ENCODE measurements at places on chromosomes 3 and 15.

- DNase-seq: no peak
Measured at GRCh38 chr3:177693616-177694264, 496.5 kb upstream of the TBL1XR1 start.

DNA sequence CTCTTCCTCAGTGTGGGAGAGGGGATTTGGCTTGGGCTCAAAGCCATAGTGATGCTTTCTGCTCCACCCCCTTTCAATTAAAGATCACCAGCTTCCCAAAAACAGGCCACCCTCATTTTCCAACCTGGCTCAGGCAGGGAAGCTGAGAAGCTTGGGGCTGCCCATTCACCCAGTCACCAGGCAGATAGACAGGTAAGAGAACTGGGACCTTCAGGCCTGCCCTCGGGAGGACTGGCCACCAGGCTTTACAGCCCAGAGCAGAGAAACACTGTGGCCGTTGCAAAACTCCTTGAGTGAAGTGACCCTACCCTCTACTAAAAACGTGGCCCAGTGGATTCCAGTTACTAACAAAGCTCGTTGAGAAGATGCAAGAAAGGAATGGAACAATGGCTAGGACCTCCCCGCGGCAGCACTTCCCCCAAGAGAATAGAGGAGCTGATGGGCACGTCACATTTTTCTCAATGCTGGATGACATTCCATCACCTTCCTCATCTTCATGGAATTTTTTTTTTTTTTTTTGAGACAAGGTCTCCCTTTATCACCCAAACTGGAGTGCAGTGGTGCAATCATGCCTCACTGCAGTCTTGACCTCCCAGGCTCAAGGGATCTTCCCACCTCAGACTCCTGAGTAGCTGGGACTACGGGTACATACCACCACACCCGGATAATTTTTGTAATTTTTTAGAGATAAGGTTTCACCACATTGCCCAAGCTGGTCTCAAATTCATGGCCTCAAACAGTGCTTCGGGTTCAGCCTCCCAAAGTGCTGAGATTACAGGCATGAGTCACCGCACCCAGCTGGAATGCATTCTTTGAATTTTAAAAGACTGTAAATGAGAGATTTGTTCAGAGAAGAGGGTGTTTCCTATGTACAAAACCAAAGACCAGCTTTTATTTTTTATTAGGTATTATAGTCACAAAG lies 37.9 kb downstream of the LIPC start:
- no peak for DNase-seq

DNA sequence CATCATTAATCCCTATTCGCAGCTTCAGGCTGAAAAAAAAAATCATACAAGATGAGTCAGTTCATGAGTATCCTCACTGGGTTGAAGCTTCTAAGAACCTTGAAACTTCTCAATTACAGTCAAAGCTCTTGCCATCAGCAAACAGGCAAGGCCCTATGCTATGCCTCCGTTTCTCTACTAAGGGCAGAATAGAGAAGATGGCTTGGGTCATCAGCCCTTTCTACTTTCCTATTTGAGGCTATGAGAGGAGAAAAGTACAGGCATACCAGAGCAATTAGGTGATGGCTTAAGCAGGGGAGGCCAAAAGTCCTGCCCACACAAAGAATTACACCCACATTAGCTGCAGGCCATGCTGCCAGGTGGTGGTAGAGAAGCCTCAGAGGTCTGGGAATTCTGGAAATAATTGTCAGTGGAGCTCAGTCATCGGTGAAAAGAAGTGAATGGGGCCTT lies 89.0 kb downstream of the MRPL46 start:
- no peak for DNase-seq

DNA sequence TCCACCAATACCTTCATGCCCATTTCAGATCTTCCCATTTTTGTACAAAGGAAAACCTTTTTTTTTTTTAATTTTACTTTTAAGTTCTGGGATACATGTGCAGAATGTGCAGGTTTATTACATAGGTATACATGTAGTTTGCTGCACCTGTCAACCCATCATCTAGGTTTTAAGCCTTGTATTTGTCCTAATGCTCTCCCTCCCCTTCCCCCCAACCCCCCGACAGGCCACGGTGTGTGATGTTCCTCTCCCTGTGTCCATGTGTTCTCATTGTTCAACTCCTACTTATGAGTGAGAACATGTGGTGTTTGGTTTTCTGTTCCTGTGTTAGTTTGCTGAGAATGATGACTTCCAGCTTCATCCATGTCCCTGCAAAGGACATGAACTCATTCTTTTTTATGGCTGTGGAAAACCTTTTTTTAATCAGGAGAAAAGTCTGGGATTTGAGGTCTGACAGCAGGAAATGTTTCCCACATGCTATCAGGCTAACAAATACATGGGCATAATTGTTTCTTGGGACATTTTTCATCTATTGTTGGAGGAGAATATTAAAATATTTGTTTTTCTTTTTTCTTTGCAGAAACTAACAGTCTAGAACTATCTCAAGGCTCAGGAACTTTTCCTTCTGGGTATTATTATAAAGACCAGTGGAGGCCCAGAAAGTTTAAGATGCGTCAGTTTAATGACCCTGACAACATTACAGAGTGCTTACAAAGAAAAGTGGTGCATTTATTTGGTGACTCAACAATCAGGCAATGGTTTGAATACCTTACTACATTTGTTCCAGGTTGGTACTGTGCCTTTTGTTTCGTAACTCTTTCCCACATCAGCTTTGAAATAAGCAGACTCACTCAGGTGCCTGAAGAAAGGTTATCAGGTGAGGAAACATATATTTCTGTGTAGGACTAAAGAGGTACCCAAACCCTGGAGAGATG lies 32.8 kb upstream of the NFKBIZ start:
- no peak for DNase-seq

DNA sequence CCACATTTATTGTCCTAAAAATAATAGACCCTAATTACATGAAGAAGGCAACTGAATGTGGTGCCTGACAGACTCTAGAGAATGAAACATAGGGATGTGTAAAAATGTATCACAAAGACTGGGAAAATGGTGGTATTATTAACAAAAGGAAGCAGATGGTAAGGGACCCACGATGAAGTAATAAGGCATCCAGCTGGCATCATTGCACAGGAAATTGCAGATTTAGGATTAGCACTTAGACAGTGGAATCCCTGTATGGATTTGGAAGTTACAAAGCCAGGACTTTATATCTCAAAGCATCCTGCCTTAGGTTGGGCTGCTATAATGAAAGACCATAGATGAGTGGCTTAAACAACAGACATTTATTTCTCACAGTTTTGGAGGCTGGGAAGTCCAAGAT lies 104.3 kb downstream of the PPM1L start:
- DNase-seq: no peak

GRCh38 chr3:32045091-32045915 lies 61.1 kb upstream of the GPD1L start:
- no peak for DNase-seq

DNA sequence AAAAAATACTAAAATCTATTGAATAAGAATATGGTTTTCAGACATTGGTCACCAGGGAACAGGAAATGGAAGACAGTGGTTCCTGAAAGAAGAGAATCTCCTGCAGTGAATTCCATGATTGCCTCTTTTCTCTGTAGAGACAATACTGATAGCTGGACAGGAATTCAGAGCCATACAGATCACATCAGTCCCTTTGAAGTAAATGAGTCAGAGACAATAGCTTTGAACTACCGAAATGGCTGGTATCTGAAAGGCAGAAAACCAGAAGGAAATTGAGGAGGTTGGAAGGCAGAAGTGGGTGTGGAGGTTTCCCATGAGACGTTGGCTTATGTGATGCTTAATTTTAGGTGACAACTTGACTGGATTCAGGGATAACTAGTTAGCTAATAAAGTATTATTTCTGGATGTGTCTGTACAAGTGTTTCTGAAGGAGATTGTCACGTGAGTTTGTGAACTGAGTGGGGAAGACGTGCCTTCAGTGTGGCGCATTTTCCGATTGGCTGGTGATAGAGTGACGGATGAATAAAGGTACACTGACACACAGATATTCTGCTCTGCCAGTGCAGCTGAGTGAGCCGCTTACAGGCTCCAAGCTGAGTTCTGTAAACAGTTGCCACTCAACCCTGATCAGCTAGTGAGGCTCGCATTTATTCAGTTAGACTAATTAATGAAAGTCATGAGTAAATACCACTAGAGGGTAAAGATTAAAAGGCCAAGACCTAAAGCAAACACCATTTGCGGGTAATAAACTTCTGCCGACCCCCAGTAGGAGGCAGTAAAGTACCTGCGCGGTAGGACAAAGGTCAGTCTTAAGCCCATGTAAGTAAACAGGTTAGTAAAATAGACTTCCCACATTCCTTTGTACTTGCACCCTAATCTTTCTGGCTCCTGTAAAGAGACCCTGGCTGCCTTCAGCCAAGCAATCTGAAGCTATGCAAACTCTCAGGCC lies 1298.6 kb downstream of the SI start:
- no peak for DNase-seq

- DNase-seq: no peak
Measured at GRCh38 chr15:70375586-70375985, 277.9 kb upstream of the TLE3 start.

- DNase-seq: no peak
Measured at GRCh38 chr3:16183601-16184270, 9.3 kb downstream of the GALNT15 start.

GRCh38 chr3:101701696-101702634 lies 15.4 kb upstream of the RPL24 start:
- no peak for DNase-seq

DNA sequence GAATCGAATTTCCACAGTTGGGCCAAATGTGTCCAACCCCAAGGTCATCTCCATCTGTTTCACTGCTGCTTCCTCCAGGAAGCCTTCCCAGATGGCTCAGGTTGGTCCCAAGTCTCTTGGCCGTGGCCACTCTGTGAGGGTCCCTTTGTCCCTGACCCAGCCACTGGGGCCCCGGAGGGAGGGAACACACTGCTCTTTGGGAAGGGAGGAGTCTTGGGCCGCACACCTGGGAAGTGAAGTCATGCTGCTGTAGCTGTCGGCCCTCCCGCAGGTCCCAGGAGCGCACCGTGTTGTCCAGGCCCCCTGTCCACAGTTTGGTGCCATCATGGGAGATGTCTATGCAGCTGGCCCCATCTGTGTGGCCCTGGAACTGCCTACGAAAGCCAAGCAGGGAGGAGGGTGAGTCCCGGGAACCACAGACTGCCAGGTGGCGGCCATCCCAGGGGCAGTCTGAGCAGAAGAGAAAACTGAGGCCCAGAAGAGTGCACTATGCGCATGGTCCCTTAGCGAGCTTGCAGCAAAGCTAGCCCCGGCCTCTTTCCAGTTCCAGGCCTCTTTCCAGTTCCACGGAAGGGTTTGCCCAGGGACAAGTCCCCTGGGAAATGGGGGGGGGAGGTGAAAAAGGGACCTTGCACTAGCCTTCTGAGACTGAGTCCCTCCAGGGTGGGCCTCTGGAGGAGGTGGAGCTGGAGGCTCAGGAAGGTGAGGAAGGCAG lies 44.6 kb downstream of the TLE3 start:
- DNase-seq: no peak

DNA sequence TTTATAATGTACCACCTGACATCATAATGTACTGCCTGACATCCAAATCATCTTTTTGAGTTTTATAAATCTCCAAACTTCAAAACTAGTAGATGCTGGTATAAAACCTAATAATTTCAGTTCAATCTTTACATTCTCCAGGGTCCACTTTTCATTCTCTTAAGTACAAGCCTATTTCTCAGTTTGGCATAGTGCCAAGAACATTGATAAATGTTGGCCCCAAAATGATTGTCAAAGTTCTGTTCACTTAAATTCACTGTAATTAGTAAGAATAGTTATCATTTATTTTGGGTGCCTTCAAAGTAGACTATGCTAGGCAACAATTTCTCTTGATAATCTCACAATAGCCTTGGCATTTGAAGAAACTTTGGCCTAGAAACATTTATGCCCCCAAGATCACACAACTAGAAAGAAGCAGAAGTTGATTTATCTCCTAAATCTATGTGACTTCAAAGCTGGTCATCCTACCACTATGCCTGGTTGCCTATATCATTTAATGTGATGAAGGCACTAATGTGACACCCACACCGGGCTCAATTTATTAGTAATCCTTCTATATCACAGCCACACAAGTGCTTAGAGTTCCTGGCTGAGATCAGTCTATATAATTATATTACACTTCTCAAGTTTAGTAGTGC lies 101.7 kb downstream of the ZNF609 start:
- no peak for DNase-seq

DNA sequence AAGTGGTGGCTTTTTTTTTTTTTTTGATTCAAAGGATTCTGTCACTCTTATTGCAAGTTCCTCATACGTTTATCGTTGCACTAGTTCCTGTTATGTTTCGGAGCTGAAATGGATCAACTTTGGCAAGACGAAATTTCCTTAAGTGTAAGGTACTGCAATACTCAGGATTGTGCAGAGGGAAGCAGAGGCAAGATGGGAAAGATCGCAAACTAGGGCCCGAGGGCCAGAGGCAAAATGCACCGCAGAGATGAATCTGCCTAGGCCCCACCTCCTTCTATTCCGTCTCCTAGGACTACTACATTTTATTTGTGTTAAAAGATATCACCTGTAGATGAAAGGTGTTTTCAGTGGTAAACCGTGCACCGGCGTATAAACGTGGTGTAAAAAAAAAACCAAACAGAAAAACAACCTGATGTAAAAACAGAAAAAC lies 331 bp downstream of the RNU6-1 start:
- no peak for DNase-seq

GRCh38 chr15:99105514-99106341 lies 848 bp downstream of the SYNM start:
- DNase-seq: no peak

DNA sequence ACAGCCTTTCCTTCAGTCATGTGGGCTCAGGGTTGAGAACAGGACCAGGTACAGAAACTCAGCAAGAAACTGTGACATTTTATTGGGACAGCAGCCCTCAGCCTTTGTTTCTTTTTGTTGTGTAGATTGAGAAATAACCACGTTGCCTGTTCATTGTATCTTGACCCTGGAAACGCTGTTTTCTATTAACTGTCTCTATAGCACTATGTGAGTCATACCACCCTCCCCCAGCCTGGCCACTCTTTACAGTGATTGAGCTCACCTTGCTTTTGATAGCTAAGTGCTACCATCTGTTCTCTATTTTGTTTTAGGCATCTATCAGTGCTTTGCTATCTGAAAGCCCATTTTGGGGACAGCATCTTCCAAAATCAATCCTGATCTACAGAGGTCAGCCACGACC lies 127.9 kb downstream of the CD47 start:
- DNase-seq: no peak

DNA sequence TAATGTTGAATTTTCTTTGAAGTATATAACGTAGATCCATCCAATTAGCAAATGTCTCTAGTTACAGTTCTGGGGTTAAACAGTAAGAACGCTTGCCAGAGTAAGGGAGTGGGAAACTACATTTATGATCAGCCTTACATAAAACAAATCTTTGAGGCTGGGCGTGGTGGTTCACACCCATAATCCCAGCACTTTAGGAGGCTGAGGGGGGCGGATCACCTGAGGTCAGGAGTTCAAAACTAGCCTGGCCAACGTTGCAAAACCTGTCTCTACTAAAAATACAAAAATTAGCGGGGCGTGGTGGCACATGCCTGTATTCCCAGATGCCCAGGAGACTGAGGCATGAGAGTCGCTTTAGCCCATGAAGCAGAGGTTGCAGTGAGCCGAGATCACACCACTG lies 50.1 kb upstream of the GATM start:
- DNase-seq: no peak

- no peak for DNase-seq
Measured at GRCh38 chr3:186361246-186361761, 730 bp downstream of the DGKG start.
